Frontal cortex (tissue), 4 donors: ENCODE measurements at places on chromosomes 7 and 10.

- no peak for DNase-seq
Observed at GRCh38 chr7:80881351-80881900, 37.4 kb downstream of the SEMA3C start.

GRCh38 chr10:28381903-28382347, 79.1 kb upstream of the MPP7 start:
- DNase-seq = peak; percentile 54

GRCh38 chr10:72152286-72152685, 63.5 kb upstream of the ANAPC16 start:
- DNase-seq = no peak

- no peak for DNase-seq
Observed at GRCh38 chr10:21888959-21889358, 114.6 kb downstream of the DNAJC1 start.

DNA sequence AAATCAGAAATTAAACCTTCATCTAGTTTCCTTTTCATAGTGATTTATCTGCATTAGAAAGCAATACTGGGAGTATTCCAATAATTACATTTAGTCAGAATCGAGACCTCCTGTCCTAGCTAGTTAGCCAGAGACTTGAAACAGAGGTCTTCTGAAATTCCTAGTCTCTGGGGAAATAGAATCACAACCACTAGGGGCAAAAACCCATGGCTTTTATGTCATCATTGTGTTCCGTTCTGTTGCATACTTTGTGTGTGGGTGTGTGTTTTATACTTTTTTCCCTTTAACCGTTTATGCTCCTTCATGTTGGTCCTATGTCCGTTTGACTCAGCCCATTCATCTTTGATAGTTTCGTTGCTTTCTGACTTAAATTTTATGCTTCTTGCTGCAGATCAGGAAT, 79.8 kb downstream of the RALA start:
- no peak for DNase-seq

- DNase-seq = no peak
Observed at GRCh38 chr7:32616625-32617024, 121.3 kb downstream of the AVL9 start.

GRCh38 chr7:150307129-150307528, 16.0 kb upstream of the LRRC61 start:
- no peak for DNase-seq

GRCh38 chr10:50369931-50370330, 118.6 kb upstream of the ASAH2 start:
- DNase-seq = no peak

GRCh38 chr7:121297843-121298242, 31.0 kb upstream of the WNT16 start:
- no peak for DNase-seq
